ENCODE measurements at places on chromosomes 12 and 14. TPM values are rescaled to one million over a fixed set of nuclear protein-coding genes. Genes with fewer than 3 reads are reported as not detected.

Gene CAPZA3
- total RNA-seq, result not detected

Gene PIANP
- total RNA-seq, result 7.0 TPM

Gene NXPH4
- 1.1 TPM for total RNA-seq

Gene GYS2
- not detected for total RNA-seq

DNA sequence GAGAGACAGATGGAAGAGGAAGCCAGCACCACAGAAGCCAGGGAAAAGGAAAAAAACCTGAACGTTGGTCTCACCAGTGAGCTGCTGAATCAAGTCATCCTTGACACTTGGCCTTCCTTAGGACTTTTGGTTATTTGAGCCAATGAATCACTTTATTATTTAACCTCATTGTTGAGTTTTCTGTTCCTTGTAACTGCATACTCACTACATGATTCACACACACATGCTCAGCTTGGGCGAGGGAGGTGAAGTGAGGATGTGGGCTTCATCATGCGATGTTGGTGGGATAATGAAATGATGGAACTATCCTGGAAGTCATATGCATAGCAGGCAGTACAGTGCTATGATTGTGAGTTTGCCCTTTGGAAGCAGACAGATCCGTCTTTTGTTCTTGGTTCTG, 40.6 kb upstream of the RPH3A start:
- no peak overlapping the region for H3K27ac ChIP-seq
- no peak for DNase-seq
- no peaks in the 10 kb centered on the region for H3K4me1 ChIP-seq
- no peaks in the 10 kb centered on the region for H3K36me3 ChIP-seq
- H3K27me3 ChIP-seq, result peaks cover 2% of the 10 kb centered on the region

DNA sequence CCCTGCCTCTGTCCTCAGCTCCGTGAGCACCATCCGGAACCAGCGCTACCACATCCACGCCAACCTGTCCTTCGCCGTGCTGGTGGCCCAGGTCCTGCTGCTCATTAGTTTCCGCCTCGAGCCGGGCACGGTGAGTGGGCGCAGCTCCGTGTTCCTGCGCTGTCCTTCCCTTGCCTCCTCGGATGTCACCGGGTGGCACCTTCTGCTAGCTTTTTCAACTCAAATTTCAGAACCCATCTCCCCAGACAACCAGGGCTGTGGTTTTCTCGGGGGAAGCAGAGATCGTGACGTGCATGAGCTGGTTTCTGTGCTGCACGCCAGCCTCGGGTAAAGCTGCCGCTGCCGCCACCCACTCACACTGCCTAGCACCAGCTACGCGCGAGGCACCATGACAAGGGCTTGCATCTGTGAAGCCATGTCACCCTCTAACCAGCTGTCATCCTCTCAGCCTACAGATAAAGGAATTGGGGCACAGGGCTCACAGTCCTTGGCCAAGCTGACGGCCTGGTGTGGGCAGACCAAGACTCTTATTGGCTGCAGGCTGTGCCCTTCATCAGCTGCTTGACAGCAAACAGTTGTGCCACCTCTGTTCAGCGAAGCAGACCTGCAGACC, 152.1 kb downstream of the ADGRD1 start:
- peak; percentile 41 for DNase-seq
- no peaks in the 10 kb centered on the region for H3K27me3 ChIP-seq
- H3K27ac ChIP-seq, result no peak overlapping the region
- H3K36me3 ChIP-seq, result no peaks in the 10 kb centered on the region

DNA sequence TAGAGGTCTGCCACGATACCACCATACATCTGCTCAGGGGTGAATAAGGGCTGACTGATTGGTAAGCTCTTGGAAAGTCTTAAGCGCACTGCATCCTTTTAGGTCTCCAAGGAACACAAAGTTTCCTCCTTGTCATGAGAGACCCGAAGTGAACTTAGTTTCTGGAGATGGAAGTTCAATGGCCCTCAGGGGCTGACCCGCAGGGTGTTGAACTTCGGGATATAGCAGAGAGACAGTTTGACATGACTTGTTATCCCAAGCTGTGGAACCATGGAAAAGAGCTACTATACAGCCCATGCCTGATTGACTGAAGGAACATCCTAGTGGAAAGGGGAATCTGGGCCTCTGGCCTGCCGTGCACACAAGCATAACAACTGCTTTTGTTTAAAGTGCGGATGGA, 26.9 kb upstream of the CPNE8 start:
- DNase-seq, result no peak
- no peak overlapping the region for H3K4me3 ChIP-seq
- no peaks in the 10 kb centered on the region for H3K36me3 ChIP-seq
- no peak overlapping the region for H3K27ac ChIP-seq

DNA sequence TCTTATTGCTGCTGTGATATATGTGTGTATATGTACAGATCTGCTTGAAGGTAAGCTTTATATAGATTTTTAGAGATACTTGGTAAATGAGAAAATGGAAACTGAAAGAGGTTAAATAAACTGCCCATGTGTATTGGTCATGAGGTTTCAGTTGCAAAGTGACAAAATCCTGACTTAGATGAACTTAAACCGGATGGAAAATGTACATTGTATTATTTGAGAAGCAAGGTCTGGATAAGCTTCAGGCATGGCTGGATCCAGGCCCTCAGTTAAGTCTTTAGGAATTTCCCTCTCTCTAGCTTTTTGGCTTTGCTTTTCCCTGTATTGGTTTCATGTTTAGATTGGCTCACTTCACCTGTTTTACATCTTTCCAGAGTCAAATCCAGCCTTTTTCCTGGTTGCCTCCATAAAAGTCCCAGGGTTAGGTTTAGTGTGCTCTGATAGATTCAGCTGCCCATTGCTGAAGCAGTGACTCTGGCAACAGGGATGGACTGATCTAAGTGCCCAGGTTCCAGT, 21.0 kb upstream of the MAP1LC3B2 start:
- no peak overlapping the region for H3K4me3 ChIP-seq
- DNase-seq, result no peak
- no peaks in the 10 kb centered on the region for H3K36me3 ChIP-seq
- no peaks in the 10 kb centered on the region for H3K27me3 ChIP-seq
- peaks cover 6% of the 10 kb centered on the region for H3K4me1 ChIP-seq

DNA sequence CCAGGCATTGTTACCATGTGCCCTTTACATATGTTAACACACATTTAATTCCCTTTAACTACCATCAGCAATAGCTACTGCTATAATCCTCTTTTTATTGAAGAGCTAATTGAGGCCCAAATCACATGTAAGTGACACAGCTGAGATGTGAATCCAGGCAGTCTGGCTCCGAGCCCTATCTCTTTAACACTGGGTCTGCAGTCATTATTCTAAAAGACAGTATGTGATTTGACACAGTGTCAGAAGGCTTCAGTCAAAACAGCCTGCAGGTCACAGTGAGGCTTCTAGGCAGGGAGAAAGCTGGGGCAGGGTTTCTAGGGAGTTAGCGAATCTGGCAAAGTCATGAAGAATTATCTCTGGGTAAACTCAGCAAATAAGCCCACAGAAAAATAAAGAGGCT, 148.2 kb downstream of the KIF21A start:
- H3K4me3 ChIP-seq, result no peak overlapping the region
- H3K36me3 ChIP-seq, result peaks cover 5% of the 10 kb centered on the region
- H3K4me1 ChIP-seq, result no peaks in the 10 kb centered on the region
- peak; percentile 54 for DNase-seq
- H3K27ac ChIP-seq, result peak overlapping the region; percentile 6
- no peaks in the 10 kb centered on the region for H3K27me3 ChIP-seq

DNA sequence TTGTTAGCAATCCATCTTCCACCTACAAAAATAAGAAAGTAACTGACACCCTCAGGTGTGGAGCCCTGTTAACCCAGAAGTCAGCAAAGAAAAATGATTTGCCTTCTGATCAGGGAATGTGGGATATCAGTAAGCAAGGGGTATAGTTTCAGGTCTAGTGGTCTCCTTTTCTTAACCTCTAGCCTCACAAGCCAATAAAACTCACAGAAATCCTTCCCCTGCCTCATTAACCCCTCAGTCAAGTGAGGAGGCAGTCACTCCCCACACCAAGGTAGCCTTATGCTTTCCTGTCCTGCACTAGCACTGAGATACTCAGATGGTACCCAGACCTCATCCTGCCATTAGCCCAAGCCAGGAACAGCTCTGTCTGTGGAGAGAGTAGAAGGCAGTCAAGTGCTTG, 103.4 kb upstream of the VASH1 start:
- no peak for DNase-seq
- H3K4me3 ChIP-seq, result no peak overlapping the region
- no peaks in the 10 kb centered on the region for H3K27me3 ChIP-seq

GRCh38 chr14:24339284-24340151, at the start of gene RIPK3:
Gene RIPK3 (minus strand): TSS chr14:24339991. CDS start chr14:24339826, 165 bp downstream.
- no peak within 1 kb of the TSS for H3K27ac ChIP-seq
- H3K4me1 ChIP-seq, result no peaks in the 10 kb centered on the region
- peaks cover 94% of the 10 kb centered on the region for H3K27me3 ChIP-seq
- peak; percentile 77 for DNase-seq

GRCh38 chr12:81610955-81611889, 147.9 kb downstream of the PPFIA2 start:
- H3K4me1 ChIP-seq, result no peaks in the 10 kb centered on the region
- peaks cover 42% of the 10 kb centered on the region for H3K27me3 ChIP-seq
- DNase-seq, result peak; percentile 68
- no peaks in the 10 kb centered on the region for H3K36me3 ChIP-seq

- no peak overlapping the region for H3K4me3 ChIP-seq
- peak; percentile 86 for DNase-seq
- H3K36me3 ChIP-seq, result no peaks in the 10 kb centered on the region
- H3K27me3 ChIP-seq, result no peaks in the 10 kb centered on the region
- H3K4me1 ChIP-seq, result peaks cover 2% of the 10 kb centered on the region
Measured at GRCh38 chr14:58072288-58073071, 79.5 kb downstream of the ARMH4 start.

DNA sequence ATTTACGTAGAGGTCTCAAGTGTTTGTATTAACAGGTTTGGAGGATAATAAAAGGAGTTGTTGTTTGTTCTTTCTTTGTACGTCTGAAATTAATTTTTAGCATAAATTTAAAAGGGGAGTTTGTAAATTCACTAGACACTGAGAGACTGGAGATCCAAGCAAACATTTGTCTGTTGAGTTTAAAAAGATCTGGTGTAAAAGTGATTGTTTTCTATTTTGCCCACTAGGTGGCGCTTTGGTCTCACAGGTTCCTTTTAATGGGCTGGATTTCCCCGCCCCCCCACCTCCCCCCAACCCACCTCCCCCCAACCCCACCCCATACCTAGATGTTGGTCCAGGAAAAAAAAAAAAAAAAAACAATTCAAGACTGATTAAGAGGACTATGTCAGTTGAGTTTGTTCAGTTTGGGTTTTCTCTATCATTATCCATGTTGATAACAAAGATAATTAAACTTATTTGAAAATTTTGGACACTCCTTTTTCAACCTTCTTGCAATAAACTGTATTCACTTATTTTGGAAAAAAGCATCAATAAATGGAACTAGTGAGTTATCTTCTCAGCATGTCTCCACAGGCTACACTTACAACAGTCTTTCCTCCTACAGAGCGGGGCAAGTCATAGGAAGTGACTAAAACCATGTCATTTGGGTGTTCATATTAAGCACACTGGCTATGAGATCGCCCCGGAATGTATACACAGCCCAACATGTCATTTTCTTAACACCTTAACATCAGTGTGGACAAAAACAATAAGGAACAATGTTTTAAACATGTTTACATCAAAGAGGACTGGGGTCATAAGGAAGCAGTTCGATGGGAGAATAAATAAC, 841.1 kb downstream of the NRXN3 start:
- H3K27ac ChIP-seq, result no peak overlapping the region
- no peak overlapping the region for H3K4me3 ChIP-seq
- H3K36me3 ChIP-seq, result no peaks in the 10 kb centered on the region
- no peak for DNase-seq
- H3K27me3 ChIP-seq, result peaks cover 12% of the 10 kb centered on the region

All from endodermal cell (in vitro differentiated cells).